ENCODE measurements at places on chromosomes 11 and 22.

DNA sequence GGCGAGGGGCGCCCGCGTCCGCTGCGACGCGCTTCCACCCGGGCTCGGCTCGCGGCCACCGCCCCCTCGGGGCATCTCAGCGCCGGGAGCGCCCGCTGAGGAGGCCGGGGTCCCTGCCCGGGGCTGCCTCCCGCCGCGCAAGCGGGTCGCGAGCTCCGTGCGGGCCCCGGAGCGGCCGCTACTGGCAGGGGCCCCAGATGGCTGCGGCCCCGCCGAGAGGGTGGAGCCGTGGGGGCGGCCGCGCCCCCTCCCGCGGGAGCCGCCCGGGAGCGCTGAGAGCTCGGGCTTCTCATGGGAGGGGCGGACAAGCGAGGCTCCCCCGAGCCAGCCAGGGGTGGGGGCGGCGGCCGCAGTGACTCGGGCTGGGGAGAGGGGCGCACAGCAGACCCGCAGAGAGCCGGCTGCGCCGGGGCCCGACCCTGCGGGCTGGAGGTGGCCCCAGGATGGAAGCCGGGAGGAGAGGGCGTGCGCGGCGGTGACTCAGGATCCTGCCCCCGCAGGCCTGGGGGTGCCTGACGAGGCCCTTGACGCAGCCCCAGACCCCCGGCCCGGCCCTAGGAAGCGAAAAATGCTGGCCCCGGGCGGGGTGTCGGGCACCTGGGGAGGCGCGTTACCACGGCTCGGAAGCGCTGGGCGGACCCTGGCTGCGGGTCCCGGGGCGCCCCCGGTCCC lies 603 bp upstream of the ZFTA start:
- DNase-seq = no peak

GRCh38 chr11:117287668-117288067 lies 3.5 kb upstream of the BACE1-AS start:
- DNase-seq = no peak

DNA sequence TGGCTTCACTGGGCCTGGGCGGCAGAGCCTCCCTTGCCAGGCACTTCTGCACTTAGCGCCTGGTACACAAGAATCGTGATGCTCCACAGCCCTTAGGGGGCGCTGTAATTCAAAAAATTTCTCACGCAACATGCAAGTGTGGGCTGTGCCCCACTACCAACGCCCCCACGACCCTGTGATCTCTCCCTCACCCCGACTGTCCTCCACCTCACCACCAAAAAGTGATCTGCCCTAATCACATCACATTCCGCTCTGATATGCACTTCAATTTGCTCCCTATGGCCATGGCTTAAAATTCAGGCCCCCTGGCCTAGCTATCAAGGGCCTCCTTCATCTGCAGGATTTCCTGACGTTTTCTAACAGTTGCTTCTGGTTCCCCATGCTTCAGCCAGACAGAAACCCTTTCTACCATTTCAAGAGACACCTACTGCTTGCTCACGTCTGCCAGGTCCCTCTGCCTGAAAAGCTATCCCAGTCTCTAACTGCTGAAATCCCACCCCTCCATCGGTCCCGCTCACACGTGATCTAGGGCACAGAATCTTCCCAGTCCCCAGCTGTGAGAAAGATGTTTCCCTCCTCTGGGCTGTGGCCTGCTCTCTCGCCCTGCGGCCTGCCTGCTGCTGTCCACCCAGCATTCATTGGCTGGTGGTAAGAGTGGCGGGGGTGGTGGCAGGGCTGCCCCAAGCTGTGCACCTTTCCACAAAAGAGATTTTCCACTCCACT lies 27.9 kb upstream of the LRRC32 start:
- DNase-seq = no peak

GRCh38 chr11:122593473-122594420 lies 61.8 kb upstream of the UBASH3B start:
- no peak for DNase-seq

DNA sequence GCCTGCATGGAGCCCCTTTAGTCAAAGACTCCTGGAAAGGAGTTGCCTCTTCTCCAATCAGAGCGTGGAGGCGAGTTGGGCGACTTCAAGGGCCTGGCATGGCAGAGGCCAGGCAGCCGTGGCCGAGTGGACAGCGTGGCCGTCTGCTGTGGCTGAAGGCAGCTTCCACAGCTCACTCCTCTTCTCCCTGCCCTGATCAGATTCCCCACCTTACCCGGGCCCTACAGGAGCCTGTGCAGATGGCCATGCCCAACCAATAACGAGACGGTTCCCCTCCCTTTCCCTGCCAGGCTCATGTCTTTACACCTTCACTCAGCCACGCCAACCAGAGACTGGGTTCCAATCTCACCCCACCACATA lies 20.0 kb upstream of the SLC22A12 start:
- DNase-seq = no peak

DNA sequence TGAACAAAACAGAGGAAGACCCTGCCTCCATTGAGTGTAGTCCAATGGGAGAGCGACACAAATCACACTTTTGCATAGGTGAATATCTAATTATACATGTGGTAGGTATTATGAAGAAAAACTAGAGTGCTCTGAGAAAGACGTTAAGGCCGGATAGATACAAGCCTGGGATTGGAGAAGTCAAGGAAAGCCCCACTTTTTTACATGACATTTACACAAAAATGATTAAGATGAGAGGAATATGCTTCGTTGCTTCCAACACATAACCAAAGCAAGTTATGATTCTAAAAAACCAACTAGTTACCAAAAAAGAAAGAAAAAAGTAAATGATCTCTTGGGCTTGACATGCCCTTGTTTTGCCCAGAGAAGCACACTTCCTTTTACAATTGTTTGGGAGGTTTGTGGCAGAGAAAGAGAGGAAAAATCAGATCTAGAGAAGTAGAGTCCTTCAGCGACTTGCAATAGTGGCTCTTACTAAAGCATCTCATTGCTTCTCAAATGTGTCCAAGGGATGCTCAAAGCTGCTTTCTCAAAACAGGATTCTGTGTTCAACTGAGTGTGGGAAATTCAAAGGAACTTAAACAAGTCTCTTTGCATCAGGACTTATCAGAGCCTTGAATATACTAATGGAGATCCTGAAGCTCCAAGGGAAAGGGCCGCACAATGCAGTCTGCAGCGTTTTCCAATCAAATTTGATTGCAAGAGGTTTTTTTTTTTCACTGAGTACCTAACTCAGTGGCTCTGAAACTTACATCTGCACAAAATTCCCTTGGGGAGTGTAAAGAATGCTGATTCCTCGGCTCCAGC lies 38.8 kb downstream of the FLI1 start:
- DNase-seq = no peak

DNA sequence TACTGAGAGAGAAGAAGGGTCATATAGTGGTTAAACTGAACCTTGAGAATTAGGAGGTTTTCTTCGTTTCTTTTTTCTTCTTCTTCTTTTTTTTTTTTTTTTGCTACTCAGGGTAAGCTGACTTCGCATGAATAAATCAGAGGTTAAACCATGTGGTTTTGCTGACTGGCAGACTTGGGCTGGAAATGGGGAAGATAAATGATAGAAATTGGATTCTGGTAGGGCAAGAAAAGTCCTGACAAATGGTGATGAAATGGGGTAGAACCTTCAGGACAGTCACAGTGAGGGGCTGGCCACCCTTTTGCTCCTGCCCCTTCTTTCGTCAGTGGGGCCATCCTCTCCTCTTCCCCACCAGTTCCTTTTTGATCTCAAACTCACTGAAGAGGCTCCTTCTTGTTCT lies 1.6 kb upstream of the SWAP70 start:
- no peak for DNase-seq

GRCh38 chr11:6196396-6196795 lies 2.6 kb upstream of the OR52W1 start:
- DNase-seq = no peak

DNA sequence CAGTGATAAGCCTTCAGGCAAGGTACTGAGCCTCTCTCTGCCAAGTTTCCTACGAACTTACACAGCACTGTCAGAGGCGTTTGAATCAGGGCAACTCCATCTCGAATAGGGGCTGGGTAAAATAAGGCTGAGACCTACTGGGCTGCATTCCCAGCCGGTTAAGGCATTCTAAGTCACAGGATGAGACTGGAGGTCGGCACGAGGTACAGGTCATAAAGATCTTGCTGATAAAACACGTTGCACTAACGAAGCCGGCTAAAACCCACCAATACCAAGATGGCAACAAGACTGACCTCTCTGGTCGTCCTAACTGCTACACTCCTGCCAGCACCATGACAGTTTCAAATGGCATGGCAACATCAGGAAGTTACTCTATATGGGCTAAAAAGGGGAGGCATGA lies 20.4 kb upstream of the POGLUT3 start:
- DNase-seq = no peak

DNA sequence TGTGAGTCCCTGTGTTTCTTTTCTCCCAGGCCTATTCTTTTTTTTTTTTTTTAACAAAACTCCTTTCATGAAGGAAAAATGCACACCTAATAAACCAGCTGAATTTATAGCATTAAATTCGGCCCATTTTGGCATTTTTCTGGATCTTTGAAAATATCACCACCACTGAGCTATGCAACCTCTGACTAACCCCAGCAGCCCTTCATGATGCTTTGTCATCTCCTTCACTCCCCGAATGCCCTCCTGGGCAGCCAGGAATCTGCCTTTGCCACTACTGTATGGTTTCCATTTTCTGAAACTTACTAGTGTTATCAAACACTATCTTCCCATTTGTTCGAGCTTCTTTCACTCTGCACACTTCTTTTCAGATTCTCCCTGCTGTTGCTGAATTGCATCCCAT lies 97.9 kb downstream of the ZNF280B start:
- DNase-seq = no peak

DNA sequence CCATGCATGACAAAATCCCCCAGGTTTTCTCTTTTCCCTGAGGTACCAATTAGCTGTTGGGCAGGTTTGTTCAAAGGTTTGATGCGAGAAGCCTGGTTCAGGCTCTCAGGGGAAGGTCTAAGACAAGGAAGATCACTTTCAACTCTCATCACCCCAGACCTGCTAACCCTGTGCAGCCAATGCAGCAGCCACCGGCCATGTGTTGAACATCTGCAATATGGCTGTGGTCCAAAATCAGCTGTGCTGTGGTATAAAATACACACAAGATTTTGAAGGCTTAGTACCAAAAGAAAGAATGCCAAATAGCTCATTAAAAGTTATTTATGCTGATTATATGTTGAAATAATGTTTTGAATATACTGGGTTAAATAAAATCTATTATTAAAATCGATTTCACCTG lies 58.5 kb downstream of the SMCO4 start:
- no peak for DNase-seq

GRCh38 chr11:27293515-27294417 lies 69.2 kb downstream of the CCDC34 start:
- DNase-seq = no peak

DNA sequence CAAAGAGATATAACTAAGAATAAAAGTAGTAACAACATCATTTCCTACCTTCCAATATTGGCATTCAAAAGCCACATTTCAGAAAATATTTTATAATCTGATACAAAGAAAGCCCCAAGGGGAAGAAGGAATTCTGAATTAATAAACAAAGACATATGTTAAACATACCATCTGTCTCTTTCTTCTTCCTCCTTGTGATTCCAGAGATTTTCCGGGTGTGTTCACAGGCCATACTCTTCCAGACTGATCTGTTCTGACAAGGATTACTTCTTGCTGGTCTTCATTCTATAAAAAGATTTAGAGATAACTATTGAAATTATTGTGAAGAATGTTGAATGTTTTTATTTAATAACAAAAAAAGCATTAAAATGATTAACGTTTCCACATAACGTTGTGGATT lies 65.0 kb downstream of the CWF19L2 start:
- DNase-seq = no peak

DNA sequence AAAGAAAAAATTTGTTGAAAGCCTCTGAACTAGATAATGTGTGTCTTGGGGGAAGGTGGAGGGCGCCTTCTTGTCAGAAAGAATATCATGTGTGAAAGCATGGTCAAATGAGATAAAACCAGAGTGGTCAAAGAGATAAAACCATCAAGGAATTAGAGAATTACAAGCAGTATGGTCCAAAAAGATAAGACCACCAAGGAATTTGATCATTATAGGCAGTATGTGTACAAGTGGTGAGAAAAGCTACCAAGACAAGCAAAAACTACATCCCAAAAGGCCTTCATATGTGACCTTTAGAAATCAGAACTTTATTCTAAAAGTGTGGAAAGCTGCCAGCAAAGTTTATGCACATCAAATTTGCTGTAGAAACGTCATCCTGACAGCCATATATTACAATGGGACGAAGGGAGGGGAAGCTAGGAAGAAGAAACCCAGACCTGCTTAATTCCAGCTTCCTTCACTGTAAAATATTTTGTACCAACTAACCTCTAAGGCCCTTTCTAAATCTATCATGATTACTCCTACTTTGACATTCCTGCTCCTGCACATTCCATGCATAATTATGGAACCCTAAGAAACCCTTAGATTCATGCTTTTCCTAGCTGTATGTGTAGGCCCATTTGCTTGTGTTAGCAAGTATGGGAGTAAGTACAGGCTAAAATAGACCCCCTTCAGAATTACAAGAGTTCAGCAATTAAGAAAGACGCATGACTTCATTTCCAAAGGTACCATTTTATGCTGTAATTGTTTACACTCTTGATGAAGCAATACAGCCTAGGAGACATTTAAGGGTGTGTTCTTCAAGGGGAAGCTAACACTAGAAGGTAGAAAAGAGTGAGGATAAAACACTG lies 51.6 kb downstream of the LGR4 start:
- no peak for DNase-seq

DNA sequence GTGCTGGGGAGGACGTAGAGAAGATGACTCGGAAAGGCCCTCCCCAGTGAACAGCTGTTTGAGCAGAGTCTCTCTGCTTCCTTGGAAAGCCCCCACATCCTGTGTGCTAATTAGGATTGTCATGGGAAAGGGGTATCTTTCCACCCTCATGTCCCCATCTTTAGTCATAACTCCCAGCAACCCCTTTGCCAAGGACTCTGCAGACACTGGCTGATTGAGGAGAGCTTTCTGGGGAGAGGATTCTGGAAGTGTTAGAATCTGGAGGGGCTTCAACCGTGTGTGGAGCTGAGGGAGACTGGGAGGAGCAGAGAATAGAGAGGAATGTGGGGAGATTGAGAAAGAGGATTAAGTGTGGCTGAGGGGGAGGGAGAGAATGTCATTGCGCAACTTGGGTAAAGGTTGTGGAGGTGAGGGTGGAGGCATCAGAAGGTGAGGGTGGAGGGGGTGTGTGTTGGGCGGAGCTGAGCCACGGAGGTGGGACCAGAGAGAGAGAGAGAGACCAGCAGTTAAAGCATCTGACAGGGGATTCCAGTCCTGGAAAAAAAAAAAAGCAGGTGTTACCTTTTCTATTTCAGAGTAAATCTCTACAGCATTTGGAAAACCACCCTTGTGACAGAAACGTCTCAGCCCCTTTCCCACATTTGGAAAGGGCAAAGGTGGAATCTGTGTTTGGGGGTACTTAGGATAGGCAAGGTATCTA lies 2.2 kb downstream of the DTX4 start:
- no peak for DNase-seq

DNA sequence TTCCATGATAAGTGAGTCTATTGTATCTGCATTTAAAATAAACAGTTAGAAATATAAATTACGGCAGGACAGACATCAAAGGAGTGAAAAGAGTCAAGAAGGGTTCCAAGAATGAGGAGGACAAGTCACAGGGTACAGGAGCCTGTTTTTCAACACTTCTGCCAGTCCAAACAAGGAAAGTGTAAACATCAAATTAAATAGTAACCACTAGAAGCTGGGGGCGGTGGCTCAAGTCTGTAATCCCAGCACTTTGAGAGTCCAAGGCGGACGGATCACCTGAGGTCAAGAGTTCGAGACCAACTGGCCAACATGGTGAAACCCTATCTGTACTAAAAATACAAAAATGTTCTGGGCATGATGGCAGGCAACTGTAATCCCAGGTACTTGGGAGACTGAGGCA lies 219.6 kb downstream of the LUZP2 start:
- DNase-seq = no peak

GRCh38 chr11:34647532-34647931 lies 26.6 kb downstream of the EHF start:
- no peak for DNase-seq

All from activated CD4-positive, alpha-beta T cell treated with anti-CD3 and anti-CD28 coated beads for 1 hour (primary cell).